ENCODE measurements at places on chromosomes 7 and 10.

GRCh38 chr7:140211698-140212097 is 34.9 kb upstream of the KDM7A start:
- DNase-seq: no peak

GRCh38 chr10:85946713-85947326 is 419.8 kb downstream of the GRID1 start:
- no peak for DNase-seq

- peak; percentile 61 for DNase-seq
Measured at GRCh38 chr7:123643495-123644441, 11.9 kb upstream of the LMOD2 start.

- no peak for DNase-seq
Measured at GRCh38 chr10:25701652-25702051, 232.4 kb upstream of the MYO3A start.

GRCh38 chr10:19628767-19629560 is 187.3 kb upstream of the PLXDC2 start:
- no peak for DNase-seq

DNA sequence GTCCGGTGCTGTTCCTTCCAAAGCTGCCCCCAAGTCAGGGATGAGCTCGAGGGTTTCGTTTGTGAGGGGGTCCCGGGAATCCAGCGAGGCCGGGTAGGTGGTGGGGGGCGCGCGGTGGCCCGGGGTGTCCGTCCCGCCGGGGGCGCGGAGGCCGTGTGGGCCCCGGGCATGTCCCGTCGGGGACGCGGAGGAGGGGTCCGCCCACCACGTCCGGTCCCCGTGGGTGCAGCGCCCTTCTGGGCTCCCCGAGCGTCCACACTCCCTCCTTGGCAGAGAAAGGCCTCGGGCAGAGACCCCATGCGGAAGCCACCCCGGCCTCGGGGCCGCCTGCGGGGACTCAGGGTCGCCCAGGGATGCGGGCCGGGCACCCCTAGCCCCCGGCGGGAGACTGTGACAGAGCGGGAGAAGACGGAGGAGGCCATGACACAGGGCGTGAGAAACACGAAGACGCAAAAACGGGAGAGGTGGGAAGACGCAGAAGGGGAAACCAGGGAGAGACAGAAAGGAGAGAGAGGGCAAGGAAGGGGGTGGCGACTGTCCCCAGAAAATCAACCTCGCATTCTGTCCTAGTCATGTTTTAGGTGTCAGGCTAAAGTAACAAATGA is 640 bp upstream of the ZNF425 start:
- DNase-seq: peak; percentile 33

GRCh38 chr7:151830121-151830830 is 46.6 kb downstream of the PRKAG2 start:
- no peak for DNase-seq

GRCh38 chr7:10221084-10221483 is 752.6 kb upstream of the PHF14 start:
- no peak for DNase-seq

Measured in SHP77 treated with DMSO at 0.1 percent for 48 hours (cell line).